GM12892 (cell line): ENCODE measurements at places on chromosomes 7 and 10.

GRCh38 chr10:33626798-33627466, 292.5 kb upstream of the NRP1 start:
- no peak for DNase-seq

DNA sequence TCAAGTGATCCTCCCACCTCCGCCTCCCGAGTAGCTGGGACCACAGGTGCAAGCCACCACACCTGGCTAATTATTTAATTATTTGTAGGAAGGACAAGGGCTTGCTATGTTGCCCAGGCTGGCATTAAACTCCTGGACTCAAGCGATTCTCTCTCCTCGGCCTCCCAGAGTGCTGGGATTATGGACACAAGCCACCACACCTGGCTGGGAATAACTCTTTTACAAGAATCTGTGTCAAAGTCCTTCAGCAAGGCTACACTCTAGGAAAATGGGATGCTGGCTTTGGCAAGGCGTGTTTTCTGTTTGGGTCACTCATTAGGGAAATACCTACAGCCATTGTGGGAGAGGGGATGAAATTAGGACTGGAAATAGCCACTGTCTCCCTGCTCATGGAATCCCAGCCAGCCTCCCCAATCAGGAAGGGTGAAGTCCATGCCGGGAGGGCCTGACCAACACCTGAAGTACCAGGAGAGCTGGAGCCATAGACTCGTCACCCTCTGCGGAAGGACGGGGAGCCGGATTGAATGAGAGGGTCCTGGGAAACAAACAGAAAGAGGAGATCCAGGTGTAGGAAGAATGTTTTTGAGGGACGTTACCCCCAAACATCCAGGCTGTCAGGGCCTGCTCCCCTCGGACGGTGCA, 72.2 kb upstream of the MYL10 start:
- no peak for DNase-seq

- DNase-seq: no peak
These were observed 69.7 kb downstream of the CFAP46 start for GRCh38 chr10:132872658-132873057.

GRCh38 chr10:104894681-104895080, 253.6 kb downstream of the SORCS3 start:
- DNase-seq: no peak

DNA sequence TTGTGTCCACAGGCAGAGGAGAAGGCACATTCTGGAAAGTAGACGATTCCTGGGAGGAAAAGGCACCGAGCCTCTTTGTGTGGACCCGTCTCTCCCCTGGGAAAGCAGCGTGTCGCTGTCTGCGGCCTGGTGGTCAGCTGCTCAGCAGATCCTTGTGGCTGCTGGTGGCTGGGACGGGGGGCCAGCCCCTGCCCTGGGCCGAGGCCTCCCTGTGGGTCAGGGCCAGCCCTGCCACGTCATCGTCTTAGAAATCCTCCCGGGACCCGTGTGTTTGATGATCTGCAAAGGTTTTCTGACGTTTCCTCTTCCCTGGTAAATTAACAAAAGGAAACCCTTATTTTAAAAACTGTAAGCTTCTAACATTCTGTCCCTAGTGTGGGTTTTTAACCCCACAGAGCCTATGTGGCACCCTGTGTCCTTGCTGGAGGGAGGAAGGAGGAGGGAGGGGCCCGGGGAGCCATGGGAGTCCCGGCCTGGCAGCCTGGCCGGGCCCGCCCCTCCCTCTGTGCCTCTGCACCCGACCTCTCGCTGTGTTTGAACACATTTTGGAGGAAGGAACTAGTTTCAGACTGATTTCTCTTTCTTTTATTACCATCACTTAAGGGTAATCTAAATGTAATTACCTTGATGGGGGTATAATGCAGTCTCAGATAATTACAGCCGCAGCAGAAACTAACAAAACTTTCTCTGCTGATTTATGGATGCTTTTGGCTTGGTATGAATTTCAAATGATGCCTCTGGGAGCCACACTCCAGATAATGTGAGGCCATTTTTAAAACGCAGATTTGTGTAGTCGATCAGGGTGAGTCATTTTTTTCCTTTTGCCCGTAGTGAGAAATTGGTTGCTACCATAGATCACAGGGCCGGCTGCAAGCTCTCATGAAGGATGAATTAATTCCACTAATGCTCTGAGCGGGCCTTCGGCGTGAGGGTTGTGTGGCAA, 85.5 kb downstream of the NKX6-2 start:
- DNase-seq: no peak

- no peak for DNase-seq
These were observed 16.3 kb downstream of the ACSL5 start for GRCh38 chr10:112390125-112390703.

- no peak for DNase-seq
These were observed 58.2 kb upstream of the PDGFA start for GRCh38 chr7:577741-578370.

- no peak for DNase-seq
These were observed 7.2 kb downstream of the ZNF277 start for GRCh38 chr7:112213735-112214134.

GRCh38 chr10:45096001-45096400, 95.3 kb downstream of the ZNF22 start:
- DNase-seq: no peak
